Renal cortical epithelial cell (primary cell): ENCODE measurements at places on chromosomes 1 and 21.

- no peak for DNase-seq
These were observed 644 bp upstream of the MRPL24 start for GRCh38 chr1:156741481-156741983.

- no peak for DNase-seq
These were observed 1093.6 kb upstream of the B3GALT2 start for GRCh38 chr1:194279975-194280374.

DNA sequence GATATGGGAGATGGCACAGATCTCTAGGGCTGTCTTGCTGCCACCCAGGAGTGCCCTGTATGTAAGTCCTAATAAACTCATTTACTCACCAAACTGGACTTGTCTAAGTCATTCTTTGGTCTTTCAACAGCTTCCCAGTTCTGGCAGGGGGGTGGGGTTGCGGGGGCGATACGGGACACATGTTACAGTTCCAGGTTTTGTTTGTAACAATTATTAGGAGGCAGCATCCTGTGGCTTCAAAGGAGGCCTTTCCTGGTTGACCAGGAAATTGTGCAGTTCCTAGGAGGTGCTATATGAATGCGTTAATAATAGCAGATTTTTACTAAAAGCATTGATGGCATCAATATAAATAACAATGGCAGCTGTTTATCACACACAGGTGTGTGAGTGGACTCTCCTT lies 42.7 kb upstream of the TRIM45 start:
- no peak for DNase-seq

DNA sequence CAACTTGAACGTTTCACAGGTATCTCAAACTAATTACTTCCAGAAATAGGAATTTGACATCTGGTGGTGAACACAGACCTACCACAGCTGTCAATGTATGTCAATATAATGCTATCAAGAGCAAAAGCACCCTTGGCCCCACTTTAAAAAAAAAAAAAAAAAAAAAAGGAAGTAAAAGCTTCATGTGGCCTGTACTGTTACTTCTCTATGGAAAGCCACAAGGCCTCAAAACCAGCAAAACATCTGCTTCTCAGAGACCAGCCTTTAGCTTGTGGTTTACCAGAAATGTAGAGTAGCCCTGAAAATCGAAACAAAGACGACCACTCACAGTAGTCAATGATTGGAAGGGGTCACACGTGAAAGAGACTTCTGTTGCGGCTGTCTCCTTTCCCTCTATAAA lies 109.6 kb downstream of the SLC45A1 start:
- no peak for DNase-seq

DNA sequence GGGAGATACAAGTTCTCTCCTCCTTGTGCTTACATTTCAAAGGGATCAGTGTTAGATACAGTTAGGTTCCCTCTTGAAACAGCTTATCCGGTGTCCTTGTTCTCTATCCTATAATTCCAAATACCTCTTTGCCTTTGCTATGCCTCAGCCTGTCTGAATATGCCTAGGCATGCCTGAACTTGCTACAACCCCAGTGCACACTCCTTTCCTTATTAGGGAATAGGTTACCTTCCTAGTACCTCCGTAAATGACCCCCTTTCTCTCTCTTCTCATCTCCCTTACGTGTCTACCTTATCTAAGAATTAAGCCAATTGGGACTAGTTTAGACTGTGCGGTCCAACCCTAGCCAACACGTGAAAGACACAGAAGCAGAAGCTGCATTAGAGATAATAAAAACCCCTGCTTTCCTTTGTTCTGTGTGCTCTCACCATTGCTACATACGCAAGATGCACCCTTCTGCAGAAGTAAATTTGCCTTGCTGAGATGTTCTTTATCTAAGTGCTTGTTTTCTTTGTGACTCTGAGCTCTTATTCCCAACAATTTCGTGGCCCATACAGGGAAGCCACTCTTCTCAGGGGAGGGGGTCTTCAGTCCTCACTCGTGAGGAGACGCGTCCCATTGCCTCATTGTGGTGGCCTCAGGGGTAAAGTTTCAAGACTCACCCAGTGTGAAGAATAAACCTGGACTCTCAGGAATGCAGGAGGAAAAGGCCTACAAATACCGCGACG lies 802.1 kb downstream of the PLA2G4A start:
- DNase-seq = no peak
